Bronchial epithelial cell (primary cell): ENCODE measurements at places on chromosomes 3 and 15.

- no peak for DNase-seq
Measured at GRCh38 chr15:61929452-61929851, 130.8 kb downstream of the VPS13C start.

GRCh38 chr3:137296116-137296515, 338.3 kb downstream of the IL20RB start:
- no peak for DNase-seq

DNA sequence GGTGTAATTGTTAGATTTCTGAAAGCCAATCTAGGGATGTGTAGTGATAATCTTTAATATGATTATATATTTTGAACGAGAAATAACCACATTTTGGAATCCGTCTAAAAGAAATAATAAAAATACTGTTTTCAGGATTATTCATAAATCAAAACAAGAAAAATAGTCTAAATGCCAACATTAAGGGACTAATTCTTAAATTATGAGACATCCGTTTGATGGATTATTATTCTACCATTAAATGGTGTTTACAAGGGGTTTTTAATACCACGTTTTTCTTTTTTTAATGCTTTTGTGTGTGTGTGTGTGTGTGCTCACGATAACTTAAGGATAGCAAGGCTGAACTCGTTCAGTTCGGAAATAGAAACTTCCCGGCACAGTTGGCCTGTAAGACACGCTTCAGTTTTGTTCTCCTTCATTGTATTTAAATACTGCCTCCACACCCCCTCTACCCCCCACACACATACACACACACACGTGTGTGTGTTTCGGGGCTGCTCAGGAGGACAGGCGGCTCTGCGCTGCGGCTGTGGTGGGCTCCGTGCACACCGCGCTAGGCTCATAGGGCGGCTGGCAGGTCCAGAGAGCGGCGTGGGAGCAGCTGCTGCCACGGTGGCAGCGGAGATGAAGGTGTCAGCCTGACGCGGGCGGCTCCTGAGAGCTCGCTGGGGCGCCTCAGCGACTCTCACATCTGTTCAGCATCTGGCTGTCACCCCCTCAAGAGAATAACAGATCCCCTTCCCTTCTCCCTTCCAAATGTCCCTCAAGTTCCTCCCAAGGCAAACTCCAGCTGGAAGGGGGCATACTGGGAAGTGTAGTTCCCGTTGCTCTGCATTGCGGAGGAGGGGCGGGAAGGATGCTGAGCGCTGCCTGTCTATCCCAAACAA, 23.0 kb upstream of the ANP32A start:
- no peak for DNase-seq

DNA sequence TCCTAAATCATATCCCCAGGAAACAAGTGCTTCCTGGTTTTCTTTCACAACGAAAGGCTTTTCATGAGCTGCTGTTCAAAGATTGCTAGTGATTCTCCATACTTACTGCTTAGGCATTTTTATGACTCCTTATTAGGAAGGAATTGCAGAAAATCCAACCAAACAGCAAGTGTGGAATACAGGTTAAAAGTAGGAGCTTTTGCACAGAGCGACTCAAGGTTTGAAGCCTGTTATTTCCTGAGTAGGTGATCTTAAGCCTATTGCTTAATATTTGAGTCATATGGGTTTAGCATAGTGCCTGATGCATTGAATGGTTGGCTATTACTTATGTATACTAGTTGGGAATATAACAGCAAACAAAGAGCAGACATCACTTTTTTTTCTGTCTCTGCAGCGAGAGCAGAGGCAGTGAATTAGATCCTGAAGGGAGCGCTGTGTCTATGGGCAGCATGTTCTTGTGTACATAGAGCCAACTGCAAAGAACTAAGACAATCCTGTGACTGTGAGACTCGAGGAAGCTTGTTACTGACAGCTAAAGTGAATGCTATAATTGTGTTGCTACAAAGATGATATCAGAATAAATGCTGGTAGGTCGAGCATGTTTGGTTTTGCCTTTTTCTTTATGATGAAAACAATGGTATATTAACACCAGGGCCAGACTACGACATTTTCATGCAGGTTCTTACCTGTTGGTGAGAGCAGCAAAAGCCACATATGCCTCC, 6.3 kb downstream of the TM4SF1 start:
- DNase-seq, result peak; percentile 90

DNA sequence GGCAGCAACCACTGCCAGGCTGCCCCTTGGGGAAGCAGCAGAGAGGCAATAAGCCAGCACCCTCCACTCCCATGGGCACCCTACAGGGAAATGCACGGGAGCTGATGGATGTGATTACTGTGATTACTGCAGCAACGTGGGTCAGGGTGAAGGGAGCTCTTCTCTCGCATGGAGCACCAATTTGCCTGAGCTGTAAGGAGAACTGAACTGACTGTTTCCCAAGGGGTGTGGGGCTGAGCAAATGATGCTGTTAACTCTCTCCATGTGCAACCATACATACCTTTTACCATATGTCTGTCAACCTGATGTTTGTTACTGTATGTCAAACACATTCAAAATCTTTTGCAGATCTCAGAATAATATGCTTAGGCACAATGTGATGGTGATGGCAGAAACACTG, 680.6 kb downstream of the SQOR start:
- DNase-seq, result no peak

DNA sequence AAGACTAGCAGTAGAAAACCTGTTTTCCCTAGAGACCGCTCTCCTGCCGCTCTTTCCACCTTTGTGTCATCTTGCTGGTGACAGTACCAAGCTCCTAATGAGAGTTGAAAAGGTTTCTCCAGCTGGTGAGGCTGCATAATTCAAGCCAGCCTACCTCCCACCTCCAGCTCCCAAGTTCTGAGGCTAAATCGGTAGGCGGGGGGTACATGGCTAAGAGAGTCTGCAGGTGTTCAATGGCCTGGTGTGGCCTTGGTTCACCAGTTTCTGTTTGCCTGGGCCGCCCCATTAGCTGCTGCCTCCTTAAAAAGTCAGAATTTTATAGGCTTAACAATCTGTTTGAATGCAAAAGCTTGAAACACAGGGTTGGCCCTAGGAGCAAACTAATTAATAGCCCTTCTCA, 262.8 kb downstream of the SLCO3A1 start:
- no peak for DNase-seq

GRCh38 chr15:98304371-98304770, 343.9 kb downstream of the ARRDC4 start:
- no peak for DNase-seq

DNA sequence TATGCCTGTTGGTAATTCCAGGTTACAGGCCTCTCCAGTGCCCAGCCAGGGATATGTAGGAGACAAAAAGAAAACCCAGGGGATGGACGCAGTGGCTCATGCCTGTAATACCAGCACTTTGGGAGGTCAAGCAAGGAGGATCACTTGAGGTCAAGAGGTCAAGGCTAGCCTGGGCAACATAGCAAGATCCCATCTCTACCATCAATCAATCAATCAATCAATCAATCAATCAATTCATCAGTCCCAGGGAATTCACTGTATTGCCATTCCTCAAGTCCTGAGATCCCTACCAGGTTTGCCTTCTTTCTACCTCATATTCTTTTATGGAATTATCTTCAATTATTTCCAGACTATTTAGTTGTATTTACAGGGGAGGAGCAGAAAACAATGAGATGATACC, 82.2 kb downstream of the DHX30 start:
- DNase-seq, result no peak

- no peak for DNase-seq
Measured at GRCh38 chr3:138433892-138434275, 532 bp upstream of the ESYT3 start.

DNA sequence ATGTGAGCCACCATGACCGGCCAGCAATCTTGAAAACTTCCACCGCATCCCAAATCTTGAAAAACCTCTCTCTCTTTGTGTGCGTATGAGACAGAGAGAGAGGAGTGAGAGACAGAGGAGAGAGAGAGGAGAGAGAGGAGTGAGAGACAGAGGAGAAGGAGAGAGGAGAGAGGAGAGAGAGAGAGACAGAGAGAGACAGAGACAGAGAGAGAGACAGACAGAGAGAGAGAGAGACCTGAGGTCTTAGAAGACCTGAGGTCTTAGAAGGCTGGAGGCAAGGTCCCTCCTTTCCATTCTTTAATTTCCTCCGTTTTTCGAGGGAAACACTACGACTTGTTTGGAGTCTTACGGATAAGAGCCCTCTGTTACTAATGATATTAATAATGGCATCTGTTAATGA, 39.5 kb downstream of the TMEM40 start:
- no peak for DNase-seq

DNA sequence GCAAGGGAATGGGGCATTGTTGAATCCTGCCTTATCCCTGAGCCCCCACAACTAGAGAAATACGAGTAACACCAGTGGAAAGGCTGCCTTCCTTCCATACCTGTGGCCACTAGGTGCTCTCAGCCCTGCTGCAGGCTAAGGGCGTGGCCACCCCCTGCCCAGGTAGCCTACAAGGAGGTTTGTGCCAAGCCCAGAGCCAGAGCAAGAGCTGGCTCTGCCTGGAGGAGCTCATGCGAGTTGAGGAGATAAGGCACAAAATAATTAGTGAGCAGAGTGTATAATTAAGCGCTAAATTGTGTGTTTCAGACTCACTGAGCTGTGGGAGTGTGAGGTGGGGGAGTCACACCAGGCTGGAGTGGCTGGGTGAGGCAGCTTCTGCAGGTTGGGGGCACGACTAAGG, 49.2 kb downstream of the TPRA1 start:
- no peak for DNase-seq

DNA sequence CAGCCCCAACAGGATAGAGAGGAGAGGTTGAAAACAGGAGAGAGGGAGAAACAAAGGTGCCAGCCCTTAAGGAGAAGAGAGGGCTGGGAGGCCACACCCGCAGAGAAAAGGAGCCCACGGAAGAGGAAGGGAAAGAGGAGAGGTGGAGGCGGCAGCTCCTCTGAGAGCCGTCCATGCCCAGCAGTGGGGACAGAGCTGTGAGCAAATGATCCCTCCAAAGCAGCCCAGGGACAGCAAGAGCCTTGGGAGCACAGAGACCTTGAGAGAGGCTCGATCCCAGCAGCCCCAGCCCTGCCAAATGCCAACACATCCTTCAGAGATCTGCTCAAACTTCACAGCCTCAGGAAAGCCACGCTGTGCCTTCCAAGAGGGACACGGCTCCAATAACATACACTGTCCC, 66.7 kb upstream of the CORO2B start:
- DNase-seq, result no peak

DNA sequence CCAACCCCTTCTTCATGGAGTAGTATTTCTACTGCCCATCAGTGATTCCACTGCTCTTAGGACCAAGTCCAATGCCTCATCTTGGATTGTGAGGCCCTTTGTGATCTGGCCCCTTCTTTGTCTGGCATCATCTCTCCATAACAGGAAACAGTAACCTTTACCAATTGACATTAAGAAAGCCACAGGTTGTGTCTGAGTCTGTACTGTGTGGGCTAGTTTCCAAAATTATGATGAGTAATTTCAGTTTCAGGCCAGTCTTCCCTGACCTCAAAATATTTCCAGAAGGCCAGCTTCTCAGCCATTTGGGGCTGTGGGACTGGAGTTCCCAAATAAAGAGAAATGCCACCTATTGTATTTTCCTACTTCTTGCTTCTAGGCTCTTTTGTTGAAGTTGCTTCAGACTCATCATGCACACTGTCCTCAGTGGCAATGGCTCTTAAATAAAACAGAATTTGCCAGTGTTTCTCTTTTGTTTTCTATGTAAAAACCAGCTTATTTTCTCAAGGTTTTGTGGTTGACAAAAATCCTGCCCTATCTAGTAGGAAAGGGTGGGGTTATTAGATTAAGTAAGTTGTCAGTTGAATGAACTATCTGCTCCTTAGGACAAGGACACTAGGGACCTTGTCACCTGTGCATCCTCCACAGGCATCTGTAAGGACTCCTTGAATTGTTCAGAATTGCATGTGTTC, 47.0 kb upstream of the ACKR4 start:
- peak; percentile 72 for DNase-seq

DNA sequence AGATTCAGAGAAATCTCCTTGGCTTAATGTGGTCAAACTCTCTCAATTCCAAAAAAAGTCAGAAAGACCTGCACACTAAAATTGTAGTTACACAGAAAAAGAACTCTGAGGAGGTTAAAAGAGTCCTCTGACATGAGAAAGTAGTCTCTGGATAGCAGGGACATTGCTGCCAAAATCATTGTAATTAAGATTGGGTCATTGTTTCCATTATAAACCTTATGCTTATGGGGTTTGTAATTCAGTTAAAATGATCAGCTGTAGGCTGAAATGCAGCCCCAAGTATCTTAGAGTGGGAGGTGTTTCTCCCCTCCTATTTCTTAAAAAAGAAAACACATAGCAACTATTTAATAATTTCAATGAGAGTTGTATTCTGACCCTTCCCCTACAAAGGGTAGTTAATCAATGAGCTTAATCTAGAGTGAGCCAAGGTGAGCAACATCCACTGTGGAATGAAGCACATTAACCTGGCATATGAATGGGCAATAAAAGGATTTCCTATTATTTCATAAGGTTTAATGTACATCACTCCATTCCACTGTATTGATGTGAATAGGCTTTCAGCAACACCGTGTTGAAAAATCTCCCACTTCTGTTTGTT, 406.9 kb downstream of the TIGIT start:
- no peak for DNase-seq

DNA sequence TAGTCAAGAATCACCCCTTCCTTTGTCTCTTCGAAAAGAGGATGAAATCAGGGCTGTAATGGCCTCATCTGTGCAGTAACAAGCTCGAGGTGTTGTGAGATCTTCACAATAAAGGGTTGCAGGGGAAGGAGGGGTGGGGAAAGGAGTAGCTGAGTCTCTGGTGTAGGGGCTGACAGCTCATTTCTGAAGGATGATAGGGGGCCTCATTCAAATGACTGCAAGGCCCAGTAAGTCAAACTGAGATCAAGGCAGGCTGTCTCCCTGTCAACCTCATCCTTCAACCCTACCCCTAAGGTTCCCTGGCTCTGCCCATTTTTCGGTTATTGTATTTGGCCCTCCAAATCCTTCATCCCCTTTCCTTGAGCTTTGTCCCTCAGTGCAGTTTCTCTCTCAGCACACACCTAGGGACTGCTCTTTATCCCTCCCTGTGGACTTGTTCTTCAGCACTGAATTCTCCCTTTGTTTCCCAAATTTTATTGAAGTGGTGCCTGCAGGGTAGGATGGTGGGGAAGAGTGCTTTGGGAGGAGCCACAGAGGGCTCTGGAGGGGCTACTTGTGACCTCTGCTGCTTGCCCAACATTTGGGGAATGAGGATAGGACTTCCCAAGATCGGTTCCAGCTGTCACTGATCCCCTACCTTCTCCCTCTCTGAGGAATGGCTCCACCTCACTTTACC, 38.1 kb downstream of the ZNF589 start:
- DNase-seq, result no peak

DNA sequence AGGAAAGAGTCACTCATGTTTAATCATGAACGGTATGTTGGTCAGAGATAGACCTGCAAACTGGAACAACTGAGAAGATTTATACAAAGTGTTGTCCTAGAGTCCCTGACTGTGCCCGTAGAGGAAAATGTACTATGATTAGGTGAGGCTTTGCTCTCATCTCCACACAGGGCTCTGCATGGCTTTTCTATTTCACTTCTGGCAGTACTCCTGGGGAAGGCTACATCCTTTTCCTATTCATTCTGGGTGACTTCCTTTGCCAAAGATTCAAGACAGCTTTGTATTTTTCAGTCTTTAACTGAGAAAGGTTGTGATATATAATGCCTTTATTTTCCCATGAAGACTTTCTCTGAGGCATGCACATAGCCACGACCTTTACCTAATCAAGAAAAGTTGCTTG, 414.7 kb downstream of the ZBTB20 start:
- no peak for DNase-seq

GRCh38 chr15:69735121-69735520, 282.5 kb downstream of the RPLP1 start:
- no peak for DNase-seq
